ENCODE measurements at places on chromosomes 4 and X. TPM values are rescaled to one million over a fixed set of nuclear protein-coding genes. Genes with fewer than 3 reads are reported as not detected.
A peak's percentile ranks its signal among the peaks of the same experiment; 100 is the strongest.

Gene CHIC1
- 19.1 TPM for total RNA-seq

Gene MTMR8
- 22.0 TPM for total RNA-seq

Gene TREX2
- 5.1 TPM for total RNA-seq

Gene FHIP1A
- 17.6 TPM for total RNA-seq

Gene MAGED4
- 2.0 TPM for total RNA-seq

Gene CT55
- total RNA-seq, result not detected

Gene INTU
- 2.3 TPM for total RNA-seq

Gene STARD8
- total RNA-seq, result 4.9 TPM

DNA sequence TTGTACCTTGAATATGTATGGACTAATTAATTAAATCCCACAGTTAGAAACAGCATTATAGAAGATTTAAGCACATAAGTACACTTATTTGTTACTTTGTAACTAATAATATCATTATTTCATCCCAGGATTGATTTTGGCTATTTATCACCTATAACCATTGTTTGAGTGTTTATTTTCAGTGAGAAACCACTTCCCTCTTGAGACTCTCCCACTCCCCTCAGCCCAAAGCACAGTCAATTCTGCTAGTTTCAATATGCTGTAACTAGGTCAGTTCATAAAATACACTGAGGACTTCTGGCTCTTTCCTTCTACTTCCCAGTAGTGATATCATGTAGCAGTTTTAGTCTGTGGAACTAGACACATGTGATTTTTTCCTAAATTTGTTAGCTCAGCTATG lies 16.3 kb downstream of the OFD1 start:
- DNase-seq, result no peak
- H3K27me3 ChIP-seq, result no peaks in the 10 kb centered on the region
- H3K27ac ChIP-seq, result no peak overlapping the region
- no peaks in the 10 kb centered on the region for H3K4me1 ChIP-seq
- no peak overlapping the region for H3K4me3 ChIP-seq
- peaks cover 63% of the 10 kb centered on the region for H3K36me3 ChIP-seq

DNA sequence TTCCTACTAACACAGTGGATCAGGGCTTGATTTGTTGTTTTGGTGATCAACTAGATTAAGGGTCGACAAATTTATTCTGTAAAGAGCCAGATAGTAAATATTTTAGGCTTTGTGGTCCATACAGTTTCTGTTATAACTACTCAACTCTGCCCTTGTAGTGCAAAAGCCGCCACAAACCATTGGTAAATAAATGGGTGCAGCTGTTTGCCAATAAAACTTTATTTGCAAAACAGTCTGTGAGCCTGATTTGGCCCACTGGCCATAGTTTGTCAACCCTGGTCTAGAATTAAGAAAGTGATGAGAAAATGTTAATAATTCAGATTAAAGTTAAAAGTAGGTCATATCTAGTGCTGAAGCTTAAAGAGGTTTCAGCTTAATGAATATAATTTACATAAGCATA lies 84.0 kb upstream of the TRIM2 start:
- no peak overlapping the region for H3K4me3 ChIP-seq
- H3K4me1 ChIP-seq, result peaks cover 12% of the 10 kb centered on the region
- H3K27ac ChIP-seq, result no peak overlapping the region
- no peak for DNase-seq
- H3K36me3 ChIP-seq, result no peaks in the 10 kb centered on the region

DNA sequence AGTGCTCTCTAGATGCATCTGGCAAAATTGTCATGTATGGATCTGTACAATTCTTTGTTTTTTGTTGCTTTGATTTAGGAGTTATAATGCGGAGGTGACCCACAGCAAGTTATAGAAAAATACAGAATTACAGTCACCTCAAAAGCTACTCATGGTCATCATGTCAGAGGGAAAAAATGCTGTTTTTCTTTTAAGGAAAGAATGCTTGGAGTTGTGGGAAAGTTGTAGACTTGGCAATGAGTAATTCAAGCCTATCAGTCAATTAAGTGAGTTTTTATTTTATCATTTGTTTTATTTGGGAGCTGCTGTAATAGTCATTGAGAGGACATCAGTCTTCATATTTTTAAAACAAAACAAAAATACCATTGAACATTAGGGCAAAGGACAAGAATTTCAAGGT lies 16.4 kb downstream of the FHL1 start:
- H3K27me3 ChIP-seq, result no peaks in the 10 kb centered on the region
- no peaks in the 10 kb centered on the region for H3K4me1 ChIP-seq
- H3K27ac ChIP-seq, result peak overlapping the region; percentile 67
- no peaks in the 10 kb centered on the region for H3K36me3 ChIP-seq

DNA sequence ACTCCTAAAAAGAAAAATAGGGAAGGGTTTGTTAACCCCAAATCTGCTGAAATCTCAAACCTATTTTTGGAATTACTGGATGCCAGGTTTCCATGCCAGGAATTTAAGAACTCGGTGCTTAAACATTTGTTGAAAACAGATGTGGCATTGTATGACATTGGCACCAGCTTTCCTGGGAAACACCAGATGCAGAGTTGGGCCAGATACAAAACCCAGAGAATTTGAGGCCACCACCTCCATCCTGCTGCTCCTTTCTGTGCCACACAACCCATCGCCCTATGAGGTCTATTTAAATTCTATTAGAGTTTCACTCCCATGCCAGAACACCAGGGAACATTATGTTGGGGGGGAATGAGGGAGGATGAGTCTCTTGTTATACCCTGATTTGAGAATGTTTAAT lies 71.7 kb downstream of the ARAP2 start:
- DNase-seq, result no peak
- H3K27me3 ChIP-seq, result no peaks in the 10 kb centered on the region
- H3K36me3 ChIP-seq, result no peaks in the 10 kb centered on the region
- H3K4me1 ChIP-seq, result no peaks in the 10 kb centered on the region
- no peak overlapping the region for H3K27ac ChIP-seq

GRCh38 chrX:100395781-100396180 lies 14.3 kb downstream of the PCDH19 start:
- no peak for DNase-seq
- no peak overlapping the region for H3K27ac ChIP-seq
- peaks cover 8% of the 10 kb centered on the region for H3K27me3 ChIP-seq

- H3K27me3 ChIP-seq, result no peaks in the 10 kb centered on the region
- no peak overlapping the region for H3K27ac ChIP-seq
- no peaks in the 10 kb centered on the region for H3K4me1 ChIP-seq
Measured at GRCh38 chrX:26442340-26442739, 226.4 kb downstream of the MAGEB5 start.

DNA sequence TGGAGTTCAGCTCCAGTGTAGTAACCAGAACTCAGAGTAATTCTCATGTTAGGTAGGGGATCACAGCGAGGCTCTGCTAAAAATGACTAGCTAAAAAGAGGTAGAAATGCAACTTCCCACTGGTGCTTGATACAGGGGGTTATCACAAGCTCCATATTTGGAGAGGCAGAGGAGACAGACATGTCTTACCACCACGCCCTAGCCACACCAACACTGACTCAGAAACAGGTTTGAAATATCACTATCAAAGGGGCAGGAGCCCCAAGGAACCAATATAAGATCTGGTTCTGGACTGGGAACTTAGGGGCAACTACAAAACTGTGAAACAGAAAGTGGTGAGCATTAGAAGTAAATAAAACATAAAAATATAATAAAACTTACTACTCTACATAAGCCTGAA lies 62.9 kb downstream of the IQCM start:
- DNase-seq, result no peak
- no peaks in the 10 kb centered on the region for H3K27me3 ChIP-seq
- no peak overlapping the region for H3K27ac ChIP-seq
- no peak overlapping the region for H3K4me3 ChIP-seq

- H3K36me3 ChIP-seq, result no peaks in the 10 kb centered on the region
- H3K4me1 ChIP-seq, result no peaks in the 10 kb centered on the region
- no peak for DNase-seq
- H3K27ac ChIP-seq, result peak overlapping the region; percentile 14
- no peak overlapping the region for H3K4me3 ChIP-seq
Measured at GRCh38 chrX:96692890-96693289, 8.2 kb downstream of the DIAPH2 start.

GRCh38 chr4:189773909-189774308 lies 166.8 kb upstream of the FRG1 start:
- no peak for DNase-seq
- no peak overlapping the region for H3K4me3 ChIP-seq
- H3K27me3 ChIP-seq, result no peaks in the 10 kb centered on the region
- no peaks in the 10 kb centered on the region for H3K4me1 ChIP-seq
- no peaks in the 10 kb centered on the region for H3K36me3 ChIP-seq
- H3K27ac ChIP-seq, result no peak overlapping the region

GRCh38 chr4:184958923-184959210 lies 59.4 kb upstream of the HELT start:
- no peaks in the 10 kb centered on the region for H3K36me3 ChIP-seq
- no peaks in the 10 kb centered on the region for H3K27me3 ChIP-seq
- DNase-seq, result no peak
- H3K27ac ChIP-seq, result no peak overlapping the region
- no peak overlapping the region for H3K4me3 ChIP-seq

- H3K27me3 ChIP-seq, result no peaks in the 10 kb centered on the region
- DNase-seq, result no peak
- no peak overlapping the region for H3K27ac ChIP-seq
- H3K4me3 ChIP-seq, result no peak overlapping the region
- H3K4me1 ChIP-seq, result no peaks in the 10 kb centered on the region
Measured at GRCh38 chrX:150605603-150606002, 37.2 kb downstream of the MTM1 start.

GRCh38 chrX:106783716-106784115 lies 18.8 kb upstream of the TBC1D8B start:
- H3K4me3 ChIP-seq, result no peak overlapping the region
- no peaks in the 10 kb centered on the region for H3K36me3 ChIP-seq
- H3K27me3 ChIP-seq, result no peaks in the 10 kb centered on the region
- no peaks in the 10 kb centered on the region for H3K4me1 ChIP-seq
- DNase-seq, result no peak

GRCh38 chr4:186746581-186746980 lies 22.9 kb upstream of the FAT1 start:
- DNase-seq, result no peak
- H3K27ac ChIP-seq, result no peak overlapping the region
- no peaks in the 10 kb centered on the region for H3K36me3 ChIP-seq
- no peak overlapping the region for H3K4me3 ChIP-seq
- no peaks in the 10 kb centered on the region for H3K4me1 ChIP-seq
- no peaks in the 10 kb centered on the region for H3K27me3 ChIP-seq

- H3K4me1 ChIP-seq, result no peaks in the 10 kb centered on the region
- H3K4me3 ChIP-seq, result no peak overlapping the region
- no peaks in the 10 kb centered on the region for H3K27me3 ChIP-seq
- DNase-seq, result no peak
- H3K27ac ChIP-seq, result no peak overlapping the region
Measured at GRCh38 chr4:123312116-123312515, 84.5 kb upstream of the SPRY1 start.

- DNase-seq, result no peak
- no peak overlapping the region for H3K4me3 ChIP-seq
- H3K36me3 ChIP-seq, result no peaks in the 10 kb centered on the region
- H3K4me1 ChIP-seq, result no peaks in the 10 kb centered on the region
Measured at GRCh38 chr4:20085653-20086052, 166.1 kb upstream of the SLIT2 start.

Measured in stomach (tissue), 19 donors.